ENCODE measurements at places on chromosomes 1 and 21.
A peak's percentile ranks its signal among the peaks of the same experiment; 100 is the strongest.

- DNase-seq = no peak
These were observed 75.8 kb downstream of the ATP5PO start for GRCh38 chr21:33839806-33840205.

- DNase-seq = no peak
These were observed 113.2 kb upstream of the CACHD1 start for GRCh38 chr1:64356636-64357256.

DNA sequence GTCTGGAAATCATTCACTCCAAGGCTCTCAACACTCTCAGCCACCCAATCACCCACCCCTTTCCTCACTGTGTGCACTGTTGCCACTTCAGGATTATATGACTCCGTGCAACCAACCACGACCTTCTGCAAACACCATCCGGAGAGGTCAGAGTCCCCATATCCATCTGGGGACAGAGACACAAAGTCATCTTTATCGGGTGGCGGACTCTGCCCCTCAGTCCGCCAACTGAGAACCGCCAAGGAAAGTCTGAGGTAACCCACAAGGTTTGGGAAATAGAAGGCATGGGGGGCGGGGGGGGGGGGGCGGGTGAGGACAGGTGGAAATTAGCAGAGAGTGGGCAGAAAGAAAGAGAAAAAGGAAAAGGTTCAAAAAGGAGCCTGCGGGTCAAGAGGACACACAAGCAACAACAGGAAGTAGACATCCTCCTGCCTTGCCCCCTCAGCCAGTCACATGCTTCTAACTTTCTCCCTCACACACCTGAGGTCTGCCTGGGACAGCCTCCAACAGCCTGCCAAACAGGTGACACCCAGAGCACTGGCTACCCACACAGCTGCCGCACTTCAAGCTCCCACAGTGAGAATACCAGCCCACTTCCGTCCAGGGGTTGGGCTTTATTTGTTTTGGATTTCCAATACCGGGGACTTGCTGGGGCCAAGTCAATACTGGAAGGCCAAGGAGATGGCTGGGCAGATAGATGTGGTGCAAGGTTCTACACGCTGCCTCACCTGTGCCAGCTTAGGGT is 58.1 kb downstream of the SSBP3 start:
- no peak for DNase-seq

GRCh38 chr1:161069241-161069640 is 450 bp downstream of the ARHGAP30 start:
- DNase-seq = no peak

- DNase-seq = peak; percentile 81
These were observed 24.6 kb downstream of the DMAP1 start for GRCh38 chr1:44237721-44238457.

- no peak for DNase-seq
These were observed 699.9 kb downstream of the MATN1 start for GRCh38 chr1:30023339-30024022.

DNA sequence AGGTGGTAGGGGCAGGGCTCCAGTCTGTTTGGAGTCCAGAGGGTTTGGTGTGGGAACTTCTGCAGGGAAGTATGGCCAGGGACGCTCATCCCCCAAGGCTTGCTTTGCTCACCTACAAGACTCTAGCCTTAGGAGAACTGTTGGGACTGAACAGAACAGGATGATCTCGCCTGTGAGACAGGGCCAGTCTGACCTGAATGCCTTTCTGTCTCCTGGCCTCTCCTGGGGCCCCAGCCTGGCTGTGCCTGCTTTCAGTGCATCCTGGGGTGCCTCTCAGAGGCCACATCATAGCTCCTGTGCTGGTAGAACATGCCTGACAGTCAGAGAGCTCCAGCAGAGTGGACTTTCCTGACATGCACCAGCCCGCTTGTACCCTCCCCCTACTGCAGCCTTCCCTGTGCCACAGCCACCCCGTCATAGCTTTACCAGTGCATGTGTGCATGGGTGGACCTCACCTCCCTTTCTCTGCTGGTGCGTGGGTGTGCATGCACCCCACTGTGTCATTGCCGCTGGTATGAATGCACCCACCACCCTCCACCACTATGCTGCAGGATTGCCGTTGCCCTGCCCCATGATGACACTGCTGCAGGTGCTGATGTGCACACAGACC is 165.8 kb downstream of the GIPC2 start:
- DNase-seq = no peak

DNA sequence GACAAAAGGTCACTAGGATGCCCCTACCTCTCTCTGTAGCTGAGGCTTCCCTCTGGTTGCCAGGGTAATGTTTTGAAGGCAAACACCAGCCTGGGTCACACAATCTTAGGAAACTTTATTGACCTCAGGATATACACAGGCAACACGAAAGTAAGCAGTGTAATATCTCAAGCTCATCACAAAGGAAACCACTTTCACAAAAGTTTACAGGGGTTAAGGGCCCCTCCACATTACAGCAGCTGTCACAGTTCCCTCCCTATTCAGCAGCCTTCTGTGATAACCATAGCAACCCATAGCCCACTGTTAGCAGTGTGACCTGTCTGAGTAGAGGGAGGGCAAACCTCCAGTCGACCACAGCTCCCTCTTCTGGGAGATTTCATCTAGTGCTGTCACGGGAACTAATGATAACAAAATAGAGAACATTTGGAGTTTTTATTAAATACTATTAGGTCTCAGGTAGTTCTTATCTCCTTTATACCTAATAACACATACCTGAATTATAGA is 149.8 kb downstream of the PTPRC start:
- DNase-seq = peak; percentile 32

GRCh38 chr1:221087919-221088318 is 208.7 kb downstream of the HLX start:
- no peak for DNase-seq

DNA sequence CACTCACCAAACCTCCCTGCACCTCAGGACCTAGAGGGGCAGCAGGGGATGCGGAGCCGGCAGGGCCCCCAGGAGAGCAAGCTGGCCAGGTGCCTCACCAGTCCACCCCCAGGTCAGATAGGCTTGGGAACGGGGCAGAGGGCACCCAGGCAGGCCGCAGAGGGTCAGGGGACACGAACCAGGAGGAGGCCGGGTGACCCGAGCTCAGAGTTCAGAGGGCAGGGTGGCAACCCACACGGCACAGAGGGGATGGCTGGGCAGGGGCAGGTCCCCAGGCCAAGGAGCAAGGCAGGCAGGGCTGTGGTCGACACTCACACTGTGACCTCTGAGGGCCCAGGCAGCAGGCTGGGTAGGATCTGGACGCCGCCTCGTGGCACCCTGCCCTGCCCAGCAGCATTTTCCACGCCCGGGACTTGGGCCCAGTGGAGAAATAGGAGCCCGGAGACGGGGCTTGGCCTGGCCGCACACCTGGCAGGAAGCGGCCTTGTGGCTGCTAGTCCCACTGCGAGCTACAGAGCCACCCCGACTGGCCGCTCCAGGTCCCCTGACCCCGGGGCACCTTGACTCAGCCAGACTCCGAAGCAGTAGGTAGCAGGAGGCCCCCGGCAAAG is 5.3 kb downstream of the DVL1 start:
- no peak for DNase-seq

DNA sequence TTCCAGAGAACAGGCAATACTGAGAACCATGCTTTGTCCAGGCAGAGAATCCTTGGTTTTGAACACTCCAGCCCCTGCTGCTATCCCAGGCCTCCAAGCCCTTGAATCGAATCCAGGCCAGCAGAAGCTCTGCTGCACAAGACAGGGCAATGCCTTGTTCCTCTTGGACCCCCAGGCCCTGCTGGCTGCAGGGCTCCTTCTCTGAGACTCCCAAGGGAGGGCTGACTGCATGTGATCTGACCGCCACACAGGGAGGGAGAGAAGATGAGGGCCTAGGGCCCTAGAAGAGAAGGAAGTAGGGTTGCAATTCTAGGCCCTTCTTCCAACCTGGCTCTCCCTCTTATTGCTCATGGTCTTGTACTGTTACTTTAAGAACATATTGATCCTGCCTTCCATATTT is 160.6 kb upstream of the EDN2 start:
- no peak for DNase-seq

GRCh38 chr1:11080931-11081330 is 18.7 kb downstream of the EXOSC10 start:
- no peak for DNase-seq

GRCh38 chr1:116699605-116700004 is 32.1 kb upstream of the IGSF3 start:
- no peak for DNase-seq

DNA sequence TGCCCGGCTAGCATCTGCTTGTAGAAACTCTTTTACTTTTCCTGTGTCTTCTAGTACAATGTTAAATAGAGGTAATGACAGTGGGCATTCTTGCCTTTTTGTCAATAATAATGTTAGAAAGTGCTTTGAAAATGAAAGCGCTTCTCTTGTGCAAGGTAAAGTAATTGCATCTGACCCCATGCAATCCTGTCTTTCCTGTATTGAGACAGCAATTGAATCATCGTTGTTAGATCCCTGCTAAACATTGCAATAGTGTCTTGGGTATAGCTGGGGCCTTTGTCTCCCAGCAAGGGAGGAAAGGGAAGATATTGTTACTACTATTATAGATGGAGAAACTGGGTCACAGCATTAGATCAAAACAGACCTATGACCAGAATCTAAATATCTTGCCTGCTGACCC is 80.9 kb downstream of the TLR5 start:
- no peak for DNase-seq

GRCh38 chr1:77430966-77431690 is 149.3 kb downstream of the AK5 start:
- DNase-seq = no peak

GRCh38 chr1:93905051-93905450 is 4.2 kb downstream of the GCLM start:
- no peak for DNase-seq

- no peak for DNase-seq
These were observed 26.3 kb downstream of the SLC37A1 start for GRCh38 chr21:42539931-42540343.

DNA sequence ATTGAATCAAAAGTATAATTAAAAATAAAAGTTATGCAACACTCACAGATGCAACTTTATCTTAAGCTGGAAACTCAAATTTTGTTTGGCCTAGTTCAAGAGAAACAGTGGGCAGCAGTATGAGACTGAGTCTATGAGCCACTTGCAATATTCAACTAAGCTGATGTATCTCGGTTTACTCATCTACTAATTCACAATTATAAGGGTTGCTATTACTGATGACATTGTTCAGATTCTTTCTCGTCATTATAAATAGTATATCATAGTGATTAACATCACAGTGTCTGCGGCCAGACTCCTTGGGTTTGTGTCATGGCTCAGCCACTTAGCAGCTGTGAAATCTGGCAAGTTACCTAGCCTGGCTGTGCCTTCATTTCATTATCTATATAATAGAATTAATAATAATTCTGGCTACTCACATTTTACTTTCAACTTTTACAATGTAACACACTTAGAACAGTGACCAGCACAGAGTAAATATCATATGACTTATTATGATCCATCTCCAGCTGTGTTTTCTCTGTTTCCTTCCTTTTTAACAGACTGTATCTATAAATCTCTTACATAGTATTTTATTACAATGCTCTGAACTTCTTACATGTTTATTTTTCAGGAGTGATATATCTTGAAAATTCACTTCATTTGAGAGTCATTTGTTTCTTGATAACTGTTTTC is 194.3 kb upstream of the RGS18 start:
- DNase-seq = no peak

- DNase-seq = no peak
These were observed 95.1 kb upstream of the F3 start for GRCh38 chr1:94636624-94637023.

GRCh38 chr1:117036018-117036461 is 24.1 kb upstream of the TTF2 start:
- no peak for DNase-seq

GRCh38 chr1:206679738-206680211 is 4.9 kb upstream of the MAPKAPK2 start:
- peak; percentile 72 for DNase-seq

DNA sequence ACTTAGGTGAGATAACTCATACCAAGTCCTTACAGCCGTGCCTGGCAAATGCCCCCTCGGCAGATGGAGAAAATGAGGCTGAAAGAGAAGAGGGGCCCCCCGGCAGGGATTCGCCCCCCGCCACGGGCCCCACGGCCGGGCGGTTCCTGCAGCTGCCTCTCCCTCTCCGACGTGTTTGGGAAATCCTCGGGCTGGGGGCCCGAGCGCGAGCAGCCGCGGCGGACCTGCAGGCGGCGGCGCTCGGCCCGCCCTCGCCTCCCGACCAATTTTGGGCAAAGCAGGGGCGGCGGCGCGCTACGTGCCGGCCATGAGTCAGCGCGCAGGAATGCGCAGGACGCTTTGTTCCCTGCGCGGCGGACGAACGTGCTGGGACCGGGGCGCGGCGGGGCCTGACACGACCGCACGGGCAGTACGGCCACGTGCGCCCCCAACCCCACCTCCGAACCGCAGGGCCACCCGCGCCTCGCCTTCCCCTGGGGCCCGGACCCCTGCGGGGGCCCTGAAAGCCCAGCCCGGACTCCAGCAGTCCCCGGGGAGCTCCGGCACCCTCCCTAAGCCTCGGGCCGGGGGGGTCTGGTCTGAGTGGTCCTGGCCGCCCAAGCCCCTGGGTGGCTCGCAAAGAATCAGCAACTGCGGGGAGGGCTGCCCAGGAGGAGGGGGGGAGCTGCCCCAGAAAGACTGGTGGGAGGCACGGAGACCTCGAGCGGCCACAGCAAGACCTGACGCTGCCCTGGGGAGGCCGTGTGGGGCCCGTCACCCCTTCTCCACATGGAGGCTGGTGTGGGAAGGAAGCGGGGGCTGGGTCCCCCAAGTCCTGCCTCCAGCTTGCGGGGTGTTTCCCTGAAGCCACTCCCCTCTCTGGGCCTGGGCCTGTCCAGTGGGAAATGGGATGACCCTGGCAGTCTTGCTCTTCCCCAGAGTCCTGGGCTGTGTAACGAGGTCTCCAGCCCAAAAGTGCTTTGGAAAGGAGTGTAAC is 11.9 kb upstream of the EDN2 start:
- DNase-seq = peak; percentile 81
